ENCODE measurements at places on chromosomes 13 and 19.

DNA sequence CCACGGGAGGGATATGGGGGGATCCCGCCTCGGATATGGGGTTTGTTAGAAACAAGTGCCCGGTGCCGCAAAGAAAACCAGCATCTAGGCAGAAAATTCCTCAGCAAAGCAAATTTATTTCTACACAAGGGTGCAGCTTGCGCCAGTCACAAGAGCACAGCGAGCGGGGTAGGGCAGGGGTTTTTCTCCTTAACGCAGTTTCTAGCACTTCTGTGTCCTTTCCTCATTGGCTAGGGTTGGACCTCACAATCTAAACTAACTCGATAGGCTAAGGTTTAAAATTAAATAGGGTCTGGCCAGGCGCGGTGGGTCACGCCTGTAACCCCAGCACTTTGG is 595 bp downstream of the ZNF440 start:
- peak; percentile 23 for DNase-seq

- DNase-seq: no peak
Observed at GRCh38 chr13:22243469-22244163, 572.7 kb downstream of the FGF9 start.

- no peak for DNase-seq
Observed at GRCh38 chr13:114118086-114118485, 14.3 kb downstream of the RASA3 start.

DNA sequence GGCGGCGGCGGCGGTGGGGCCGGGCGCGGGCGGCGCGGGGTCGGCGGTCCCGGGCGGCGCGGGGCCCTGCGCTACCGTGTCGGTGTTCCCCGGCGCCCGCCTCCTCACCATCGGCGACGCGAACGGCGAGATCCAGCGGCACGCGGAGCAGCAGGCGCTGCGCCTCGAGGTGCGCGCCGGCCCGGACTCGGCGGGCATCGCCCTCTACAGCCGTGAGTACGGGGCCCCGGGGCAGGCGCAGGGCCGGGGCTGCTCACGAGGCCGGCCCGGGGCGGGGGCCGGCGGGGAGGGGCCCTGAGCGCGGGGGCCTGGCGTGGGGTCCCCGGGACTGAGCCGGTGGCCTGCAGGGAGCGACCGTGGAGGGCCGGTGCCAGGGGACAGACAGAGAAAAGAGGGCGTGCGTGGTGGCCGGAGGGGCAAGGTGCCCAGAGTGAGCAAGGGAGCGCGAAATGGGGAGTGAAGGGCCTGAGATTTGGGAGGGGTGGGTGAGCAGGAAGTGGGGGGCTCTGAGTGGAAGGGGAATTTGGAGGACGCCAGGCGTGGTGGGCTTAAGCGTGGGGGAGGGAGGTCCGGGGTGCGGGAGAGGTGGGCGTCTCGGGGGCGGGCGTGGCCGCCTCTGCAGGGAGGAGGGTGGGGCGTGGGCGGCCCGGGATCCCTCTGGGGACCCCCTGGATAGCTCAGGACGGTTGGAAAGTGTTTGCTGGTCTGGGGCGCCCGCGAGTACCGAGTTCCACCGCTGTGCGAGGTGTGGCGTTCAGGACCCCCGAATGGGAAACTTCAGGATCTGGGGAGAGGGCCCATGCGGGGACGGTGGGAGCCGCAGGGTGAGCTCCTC is 575 bp downstream of the CARM1 start:
- no peak for DNase-seq

DNA sequence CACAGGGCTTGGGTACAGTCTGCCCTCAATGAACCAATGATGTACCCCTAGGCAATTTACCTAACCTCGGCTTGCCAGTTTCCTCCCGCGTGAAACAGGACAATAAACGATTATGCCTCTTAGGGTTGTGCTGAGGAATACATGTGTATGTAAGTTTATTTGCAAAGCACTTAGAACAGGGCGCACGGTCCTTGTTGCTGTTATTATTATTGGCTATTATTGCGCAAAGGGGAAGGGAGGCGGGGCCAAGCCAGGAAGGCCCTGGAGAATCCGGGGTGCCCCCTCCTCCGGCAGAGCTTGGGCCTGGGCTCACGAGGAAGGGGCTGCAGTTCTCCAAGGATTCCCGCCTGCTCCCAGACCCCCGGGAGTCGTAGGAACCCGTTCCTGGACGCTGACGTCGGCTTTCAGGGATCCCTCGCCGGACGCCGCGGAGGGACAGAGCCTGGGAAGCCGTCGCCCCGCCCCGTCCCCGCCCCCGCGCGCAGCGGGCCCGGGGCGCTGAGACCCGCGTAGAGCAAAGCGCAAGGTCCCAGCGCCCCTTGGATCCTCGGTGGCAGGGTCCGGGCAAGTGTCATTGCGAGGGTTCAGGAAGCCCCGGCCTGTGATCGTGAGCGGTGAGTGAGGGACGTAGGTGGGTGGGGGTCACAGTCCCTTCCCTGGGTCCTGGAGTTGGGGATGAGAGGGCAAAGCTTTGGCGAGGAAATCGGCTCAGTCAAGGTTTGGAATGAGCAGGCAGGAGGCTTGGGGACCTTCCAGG is at the start of gene TMEM91:
TSS of gene TMEM91 (plus strand) at position 293 of the 757 bp plus-strand sequence. CDS start 1,777 bp downstream, outside the sequence.
- DNase-seq: no peak

GRCh38 chr13:60862036-60862435 is 465.0 kb downstream of the TDRD3 start:
- DNase-seq: no peak

- DNase-seq: no peak
Observed at GRCh38 chr13:76750126-76750525, 136.1 kb downstream of the KCTD12 start.

GRCh38 chr13:42577538-42577937 is 3.6 kb downstream of the TNFSF11 start:
- DNase-seq: no peak

Measured in fibroblast of skin of scalp (primary cell).